AG20443 (cell line): ENCODE measurements at places on chromosomes 13 and 19.
A peak's percentile ranks its signal among the peaks of the same experiment; 100 is the strongest.

DNA sequence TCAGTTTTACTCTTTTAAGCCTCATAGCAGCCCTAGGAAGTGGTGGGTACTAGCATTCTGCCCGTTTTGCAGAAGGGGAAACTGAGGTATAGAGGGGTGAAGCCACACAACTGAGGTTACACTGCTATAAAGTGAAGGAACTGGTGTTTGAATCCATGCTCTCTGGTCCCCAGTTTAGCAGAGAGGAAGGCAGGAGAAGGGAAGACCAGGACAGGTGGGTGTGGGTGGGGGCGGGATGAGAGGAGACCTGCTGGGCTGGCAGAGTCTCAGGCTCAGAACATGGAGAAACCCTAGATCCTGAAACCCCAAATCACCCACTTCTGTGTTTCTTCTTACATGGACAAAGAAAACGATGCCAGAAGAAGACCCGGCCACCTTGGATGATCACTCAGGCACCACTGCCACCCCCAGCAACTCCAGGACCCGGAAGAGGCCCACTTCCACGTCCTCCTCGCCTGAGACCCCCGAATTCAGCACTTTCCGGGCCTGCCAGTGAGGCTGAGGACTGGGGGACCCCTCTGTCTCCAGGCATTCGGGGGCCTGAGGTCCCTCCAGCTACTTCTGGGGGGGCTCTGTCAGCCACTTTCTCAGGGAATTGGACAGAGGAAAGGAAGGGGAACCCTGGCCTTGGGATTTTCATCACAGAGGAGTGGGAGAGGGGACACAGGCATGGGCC is 2.3 kb upstream of the CARM1 start:
- DNase-seq, result no peak

DNA sequence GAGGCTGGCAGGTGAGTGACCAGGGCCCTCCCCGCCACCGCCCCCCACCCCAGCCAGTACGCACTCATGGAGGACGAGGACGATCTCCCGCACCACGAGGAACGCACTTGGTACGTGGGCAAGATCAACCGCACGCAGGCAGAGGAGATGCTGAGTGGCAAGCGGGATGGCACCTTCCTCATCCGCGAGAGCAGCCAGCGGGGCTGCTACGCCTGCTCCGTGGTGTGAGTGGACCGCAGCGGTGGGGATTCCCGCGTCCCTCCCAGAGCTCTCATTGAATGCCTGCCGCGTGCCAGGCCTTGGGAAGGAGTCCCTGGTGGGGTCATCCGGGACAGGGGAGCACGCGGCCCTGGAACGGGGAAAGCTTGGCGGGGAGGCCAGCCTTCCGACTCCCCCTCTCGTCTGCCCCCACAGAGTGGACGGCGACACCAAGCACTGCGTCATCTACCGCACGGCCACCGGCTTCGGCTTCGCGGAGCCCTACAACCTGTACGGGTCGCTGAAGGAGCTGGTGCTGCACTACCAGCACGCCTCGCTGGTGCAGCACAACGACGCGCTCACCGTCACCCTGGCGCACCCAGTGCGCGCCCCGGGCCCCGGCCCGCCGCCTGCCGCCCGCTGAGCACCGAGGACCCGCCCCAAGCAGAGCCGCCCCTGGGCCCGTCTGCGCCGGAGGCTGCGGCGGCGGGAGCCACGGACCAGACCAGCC is 4.8 kb upstream of the IFI30 start:
- DNase-seq, result no peak

DNA sequence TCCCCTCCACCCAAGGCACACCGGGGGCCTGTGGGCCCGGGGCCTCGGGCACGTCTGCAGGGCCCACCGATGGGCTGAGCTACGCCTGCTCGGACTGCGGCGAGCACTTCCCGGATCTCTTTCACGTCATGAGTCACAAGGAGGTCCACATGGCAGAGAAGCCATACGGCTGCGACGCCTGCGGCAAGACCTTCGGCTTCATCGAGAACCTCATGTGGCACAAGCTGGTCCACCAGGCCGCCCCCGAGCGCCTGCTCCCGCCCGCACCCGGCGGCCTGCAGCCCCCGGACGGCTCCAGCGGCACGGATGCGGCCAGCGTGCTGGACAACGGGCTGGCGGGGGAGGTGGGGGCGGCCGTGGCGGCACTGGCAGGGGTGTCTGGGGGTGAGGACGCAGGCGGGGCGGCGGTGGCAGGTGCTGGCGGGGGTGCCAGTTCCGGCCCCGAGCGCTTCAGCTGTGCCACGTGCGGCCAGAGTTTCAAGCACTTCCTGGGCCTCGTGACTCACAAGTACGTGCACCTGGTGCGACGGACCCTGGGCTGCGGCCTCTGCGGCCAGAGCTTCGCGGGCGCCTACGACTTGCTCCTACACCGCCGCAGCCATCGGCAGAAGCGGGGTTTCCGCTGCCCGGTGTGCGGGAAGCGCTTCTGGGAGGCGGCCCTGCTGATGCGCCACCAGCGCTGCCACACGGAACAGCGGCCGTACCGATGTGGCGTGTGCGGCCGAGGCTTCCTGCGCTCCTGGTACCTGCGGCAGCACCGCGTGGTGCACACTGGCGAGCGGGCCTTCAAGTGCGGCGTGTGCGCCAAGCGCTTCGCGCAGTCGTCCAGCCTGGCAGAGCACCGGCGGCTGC is 8.6 kb downstream of the ZNF784 start:
- no peak for DNase-seq

- no peak for DNase-seq
These were observed 1230.1 kb upstream of the SLC10A2 start for GRCh38 chr13:104296286-104296685.

- DNase-seq, result peak; percentile 46
These were observed 88.5 kb downstream of the LRCH1 start for GRCh38 chr13:46641274-46642081.

- DNase-seq, result no peak
These were observed 16.3 kb downstream of the ZNF160 start for GRCh38 chr19:53086949-53087348.

- no peak for DNase-seq
These were observed 12.2 kb downstream of the ZNF296 start for GRCh38 chr19:45063851-45064801.
